Tibial nerve (tissue), 4 donors: ENCODE measurements at places on chromosomes 16 and 17. TPM values are rescaled to one million over a fixed set of nuclear protein-coding genes. Genes with fewer than 3 reads are reported as not detected.

Gene RGS9
- total RNA-seq, result 11.0 TPM

Gene UNC119
- total RNA-seq, result 21.0 TPM

DNA sequence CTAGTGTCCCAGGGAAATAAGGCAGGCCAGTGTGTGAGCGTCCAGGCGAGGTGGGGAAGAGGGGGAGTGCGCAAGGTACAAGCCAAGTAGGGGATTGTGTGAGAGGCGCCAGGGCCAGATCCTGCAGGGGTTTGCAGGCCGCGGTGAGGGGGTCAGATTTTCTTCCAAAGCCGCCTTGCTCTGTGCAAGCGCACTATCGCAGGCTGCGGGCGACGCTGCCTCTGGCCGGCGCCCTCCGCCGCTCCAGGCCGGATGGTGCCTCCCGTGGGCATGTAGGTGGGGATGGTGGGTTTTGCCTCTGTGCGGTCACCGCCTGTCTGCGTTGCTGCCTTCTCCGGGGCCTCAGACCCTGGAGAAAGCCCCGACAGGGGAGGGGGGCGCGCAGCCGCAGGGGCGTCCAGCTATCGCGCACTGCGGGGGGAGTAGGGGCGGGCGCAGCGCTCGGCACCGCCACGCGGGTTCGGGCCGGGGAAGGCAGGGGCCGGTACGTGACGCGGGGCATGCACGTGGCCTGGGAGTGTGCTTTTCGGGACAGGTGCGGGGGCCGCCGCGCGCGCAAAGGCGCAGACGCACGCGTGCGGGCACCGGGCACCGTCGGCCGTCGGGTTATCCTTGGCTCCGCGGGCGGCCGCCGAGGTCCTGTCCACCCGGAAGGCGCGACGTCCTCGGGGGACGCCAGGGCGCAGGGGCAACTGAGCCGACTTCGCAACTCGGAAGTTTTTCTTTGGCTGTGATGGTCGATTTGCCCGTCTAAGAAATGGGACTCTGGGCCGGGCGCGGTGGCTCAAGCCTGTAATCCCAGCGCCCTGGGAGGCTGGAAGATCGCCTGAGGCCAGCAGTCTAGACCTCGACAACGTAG is 1.1 kb upstream of the HAPSTR1 start:
- no peak for DNase-seq

- peak; percentile 86 for DNase-seq
Observed at GRCh38 chr17:48671697-48672171, 45.6 kb upstream of the HOXB9 start.

DNA sequence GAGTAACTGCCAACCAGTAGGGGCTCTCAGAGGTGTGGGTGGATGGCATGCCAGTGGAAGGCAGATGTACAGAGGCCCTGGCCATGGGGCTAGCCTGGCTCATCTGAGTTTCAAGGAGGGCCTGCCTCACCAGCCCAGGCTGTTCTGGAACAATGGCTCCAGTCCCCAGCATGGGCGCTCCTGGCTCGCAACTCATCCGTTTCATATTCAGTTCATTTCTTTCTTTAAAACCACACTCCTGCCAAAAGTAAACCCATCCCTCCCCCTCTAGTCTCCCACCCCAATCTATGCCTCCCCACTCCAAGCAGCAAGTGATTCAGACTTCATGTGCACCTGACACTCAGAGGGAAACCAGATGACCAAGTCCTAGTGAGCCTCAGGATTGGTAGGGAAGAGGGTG is 2.4 kb downstream of the CCL13 start:
- no peak for DNase-seq

GRCh38 chr16:86952769-86953168 is 364.4 kb downstream of the C16orf95 start:
- DNase-seq, result no peak

- peak; percentile 85 for DNase-seq
Observed at GRCh38 chr17:50151937-50152547, 1.6 kb upstream of the PPP1R9B start.

DNA sequence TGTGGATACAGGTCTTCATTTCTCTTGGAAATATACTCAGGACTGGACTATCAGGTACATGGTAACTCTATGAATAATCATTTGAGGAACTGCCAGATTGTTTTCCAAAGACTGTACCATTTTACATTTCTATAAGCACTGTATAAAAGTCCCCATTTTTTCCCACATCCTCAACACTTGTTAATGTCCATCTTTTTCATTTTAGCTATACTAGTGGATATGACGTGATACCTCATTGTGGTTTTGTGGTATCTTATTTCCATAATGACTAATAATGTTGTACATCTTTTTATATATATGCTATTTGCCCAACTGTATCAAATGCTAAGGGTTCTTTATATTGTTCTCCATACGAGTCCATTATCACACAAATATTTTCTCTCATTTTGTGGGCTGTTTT is 22.9 kb downstream of the NUP88 start:
- DNase-seq, result no peak
